ENCODE measurements at places on chromosomes 5 and 9.
A peak's percentile ranks its signal among the peaks of the same experiment; 100 is the strongest.

DNA sequence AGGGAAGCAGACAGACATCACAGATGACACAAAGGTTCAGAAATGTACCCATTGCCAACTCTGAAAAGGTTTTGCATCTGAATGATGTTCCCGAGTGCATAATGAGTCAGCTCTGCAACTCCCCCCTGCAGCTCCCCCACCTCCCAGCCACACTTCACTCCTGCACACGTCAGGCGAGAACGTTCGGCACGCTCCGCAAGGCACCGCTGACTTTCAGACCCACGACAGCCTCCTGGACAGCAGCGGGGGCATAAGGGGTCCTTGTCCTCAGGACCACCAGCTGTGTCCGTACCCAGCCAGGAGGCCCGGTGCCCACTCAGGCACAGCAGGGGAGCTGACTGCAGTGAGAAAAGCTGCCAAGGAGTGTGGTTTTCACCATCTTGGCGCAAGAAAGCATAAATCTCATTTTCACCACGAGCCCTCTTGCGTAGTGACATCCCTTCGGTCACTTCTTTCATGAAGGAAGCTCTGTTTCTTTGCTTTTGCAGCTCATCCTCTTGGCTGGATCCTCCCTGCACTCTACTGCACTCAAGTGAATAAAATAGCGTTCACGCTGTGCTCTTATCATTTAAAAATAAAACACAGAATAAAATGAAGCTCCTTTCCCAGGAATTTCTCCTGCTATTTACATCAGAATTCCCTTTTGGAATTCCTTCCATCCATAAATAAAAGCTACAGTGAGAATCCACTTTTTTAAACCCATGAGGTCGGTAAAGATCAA lies 9.9 kb downstream of the GFPT2 start:
- no peak for DNase-seq

DNA sequence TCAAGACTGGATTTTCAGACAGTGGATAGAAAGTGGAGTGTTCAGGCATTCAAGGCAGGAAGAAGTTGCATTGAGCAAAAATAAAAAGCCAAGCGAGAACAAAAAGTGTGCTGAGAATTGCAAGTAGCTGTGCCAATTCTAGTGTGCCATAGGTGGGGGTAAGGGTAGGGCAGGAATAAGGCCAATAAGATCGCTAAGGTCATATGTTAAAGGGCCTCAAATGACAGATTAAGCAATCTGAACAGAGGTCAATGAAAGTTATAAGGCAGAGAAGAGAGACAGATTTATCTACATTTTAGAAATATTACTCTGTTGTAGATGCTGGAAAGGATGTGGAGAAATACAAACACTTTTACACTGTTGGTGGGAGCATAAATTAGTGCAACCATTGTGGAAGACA lies 36.4 kb downstream of the NADK2 start:
- DNase-seq, result no peak

DNA sequence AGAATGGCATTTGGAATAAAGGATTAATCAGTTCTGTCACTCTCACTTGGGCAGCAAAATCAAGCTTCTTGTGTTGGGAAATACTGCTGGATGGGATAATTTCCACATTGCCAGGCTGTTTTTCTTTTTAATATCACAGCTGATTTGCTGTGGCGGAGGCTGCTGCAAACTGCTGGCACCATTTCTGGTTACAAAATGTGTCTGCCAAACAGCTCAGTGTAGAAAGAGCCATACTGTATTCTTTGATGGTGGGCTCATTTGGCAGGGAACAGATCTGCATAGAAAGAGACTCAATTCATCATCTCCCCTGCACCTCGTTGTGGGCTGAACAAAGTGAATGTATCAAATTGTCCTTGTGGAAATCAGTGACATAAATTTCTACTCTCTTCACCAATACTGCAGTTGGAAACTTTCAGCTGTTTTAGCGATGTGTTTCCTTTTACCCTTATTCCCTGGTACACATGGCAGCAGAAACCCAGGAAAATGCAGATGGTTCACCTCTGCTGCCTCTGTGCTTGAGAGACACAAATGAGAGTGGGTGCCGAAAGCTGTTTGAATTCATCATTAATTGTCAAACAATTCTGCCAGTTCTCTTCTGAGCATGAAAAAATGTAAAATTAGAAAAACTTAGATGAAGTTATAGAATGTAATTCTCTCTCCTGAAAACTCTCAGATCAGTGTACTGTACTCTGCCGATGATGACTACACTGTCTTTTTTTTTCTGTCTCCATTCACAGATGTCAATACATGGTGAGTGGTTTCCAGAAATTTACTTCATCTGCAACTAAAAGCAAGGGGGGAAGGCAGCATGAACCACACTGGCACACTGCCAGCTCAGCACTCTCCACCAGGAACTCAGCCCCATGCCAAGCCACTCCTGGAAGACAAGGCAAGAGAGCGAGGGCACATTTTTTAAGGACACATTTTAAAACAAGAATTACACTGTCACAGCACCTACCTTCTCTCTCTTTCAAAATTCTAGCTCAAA lies 75.0 kb downstream of the HMHB1 start:
- no peak for DNase-seq

- DNase-seq, result no peak
Measured at GRCh38 chr5:62488531-62488930, 76.0 kb downstream of the IPO11 start.

DNA sequence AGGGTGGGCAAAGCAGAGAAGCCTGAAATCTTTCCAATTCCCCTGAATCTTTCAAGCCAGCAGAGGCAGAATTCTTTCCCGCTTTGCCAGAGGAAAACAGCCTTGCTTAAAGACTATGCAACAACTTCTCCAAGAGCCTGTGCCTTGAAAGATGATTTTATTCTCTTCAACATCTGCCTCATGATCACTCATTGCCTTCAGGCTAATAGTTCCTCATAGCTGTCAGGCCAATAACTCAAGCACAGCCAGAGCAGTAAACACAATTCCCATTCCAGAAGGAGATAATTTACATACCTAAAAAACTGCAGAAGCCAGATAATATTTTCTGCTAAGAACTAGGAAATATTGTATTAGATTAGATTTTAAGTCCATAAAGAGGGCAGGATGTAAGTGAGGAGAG lies 92.3 kb upstream of the PUM3 start:
- DNase-seq, result no peak

GRCh38 chr5:56278335-56278753 lies 45.2 kb upstream of the ANKRD55 start:
- DNase-seq, result no peak

DNA sequence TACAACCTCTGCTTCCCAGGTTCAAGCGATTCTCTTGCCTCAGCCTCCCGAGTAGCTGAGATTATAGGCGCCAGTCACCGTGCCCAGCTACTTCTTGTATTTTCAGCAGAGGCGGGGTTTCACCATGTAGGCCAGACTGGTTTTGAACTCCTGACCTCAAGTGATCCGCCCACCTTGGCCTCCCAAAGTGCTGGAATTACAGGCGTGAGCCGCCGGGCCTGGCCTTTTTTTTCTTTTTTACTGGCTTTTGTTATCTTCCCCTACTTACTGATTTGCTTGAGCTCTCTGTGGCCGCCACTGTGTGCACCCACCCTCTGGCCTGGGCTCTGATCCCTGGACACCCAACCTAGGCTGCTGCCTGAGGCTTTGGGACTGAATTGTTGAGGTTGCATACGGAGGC lies 60.3 kb downstream of the ANKRD33B start:
- DNase-seq, result no peak

DNA sequence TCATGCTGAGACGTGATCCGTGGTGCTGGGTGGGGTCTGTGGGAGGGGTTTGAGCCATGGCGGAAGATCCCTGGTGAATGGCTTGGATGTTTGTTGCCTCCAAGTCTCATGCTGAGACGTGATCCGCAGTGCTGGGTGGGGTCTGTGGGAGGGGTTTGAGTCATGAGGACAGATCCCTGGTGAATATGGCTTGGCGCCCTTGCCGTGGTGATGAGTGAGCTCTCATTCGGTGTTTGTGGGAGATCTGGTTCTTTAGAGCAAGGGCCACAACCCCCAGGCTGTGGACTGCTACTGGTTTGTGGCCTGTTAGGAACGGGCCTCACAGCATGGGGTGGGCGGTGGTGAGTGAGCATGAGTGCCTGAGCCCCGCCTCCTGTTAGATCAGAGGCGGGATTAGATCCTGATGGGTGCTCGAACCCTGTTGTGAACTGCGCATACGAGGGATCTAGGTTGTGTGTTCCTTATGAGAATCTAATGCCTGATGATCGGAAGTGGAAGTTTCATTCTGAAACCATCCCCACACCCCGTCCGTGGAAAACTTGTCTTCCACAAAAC lies 31.2 kb downstream of the NKD2 start:
- no peak for DNase-seq

GRCh38 chr9:13967011-13967410 lies 346.9 kb downstream of the NFIB start:
- DNase-seq, result no peak

DNA sequence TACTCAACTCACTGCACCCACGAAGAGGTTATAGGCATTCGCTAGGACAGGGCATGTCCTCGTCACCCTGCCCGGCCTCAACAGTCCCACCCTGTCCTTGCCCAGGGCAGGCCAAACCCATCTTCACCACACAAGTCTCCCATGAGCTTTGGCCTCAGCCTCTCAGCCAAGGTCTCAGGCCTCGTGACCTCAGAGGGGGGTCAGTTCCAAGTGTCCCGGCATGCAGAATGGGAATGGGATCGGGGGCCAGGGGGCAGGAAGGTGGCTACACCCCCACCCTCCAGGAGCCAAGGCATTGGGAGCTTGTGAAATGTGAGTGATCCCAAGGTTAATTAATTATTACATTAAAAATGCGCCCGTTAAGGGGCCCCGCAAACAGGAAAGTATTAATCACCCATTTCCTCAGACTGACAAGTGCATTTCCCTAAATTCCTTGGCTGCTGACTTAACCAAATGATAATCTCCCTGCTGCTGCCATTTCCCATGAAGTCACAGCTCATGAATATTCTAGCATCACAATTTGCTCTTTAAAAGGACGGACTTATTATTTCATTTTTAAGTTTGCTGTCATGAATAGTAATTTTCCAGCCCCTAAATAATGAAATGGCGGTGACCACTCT lies 8.0 kb upstream of the UBAC1 start:
- DNase-seq, result peak; percentile 78
